ENCODE measurements at places on chromosomes 12 and 14. TPM values are rescaled to one million over a fixed set of nuclear protein-coding genes. Genes with fewer than 3 reads are reported as not detected.
A peak's percentile ranks its signal among the peaks of the same experiment; 100 is the strongest.

DNA sequence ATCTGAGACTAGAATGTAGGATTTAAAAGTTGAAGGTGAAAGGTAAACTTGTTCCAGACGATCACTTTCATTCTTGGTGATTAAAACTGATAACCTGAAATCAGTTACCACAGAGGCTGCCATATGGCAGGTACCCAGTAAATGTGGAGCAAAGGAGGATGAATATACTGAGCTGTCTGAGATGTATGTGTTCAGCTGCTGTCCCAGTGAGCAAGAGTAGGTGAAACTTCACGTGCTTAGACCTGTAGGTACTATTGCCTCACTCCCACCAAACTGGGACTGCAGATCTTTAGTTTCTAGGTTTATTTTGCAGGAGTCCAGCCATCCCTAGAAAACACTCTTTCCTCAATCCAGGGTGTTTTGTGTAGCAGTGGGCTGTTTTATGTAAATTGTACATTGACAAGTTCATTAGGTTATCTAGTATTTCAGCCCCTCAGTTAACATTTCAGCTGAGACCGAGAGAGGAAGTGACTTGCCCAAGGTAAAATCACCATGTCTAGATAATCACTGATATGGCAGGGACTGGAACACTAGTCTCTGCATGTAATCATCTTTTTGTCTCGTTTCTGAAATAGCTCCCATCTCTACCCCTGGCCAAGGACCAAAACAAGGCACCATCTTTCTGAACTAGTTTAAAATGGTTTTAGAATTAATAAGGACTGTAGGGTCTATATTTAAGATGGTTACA is 62.7 kb downstream of the ATG14 start:
- no peak for DNase-seq

Gene OTUB2
- total RNA-seq: 0.25 TPM

Gene TIMELESS
- 7.3 TPM for total RNA-seq

- no peak for DNase-seq
Measured at GRCh38 chr14:38716926-38717325, 386.1 kb downstream of the SEC23A start.

DNA sequence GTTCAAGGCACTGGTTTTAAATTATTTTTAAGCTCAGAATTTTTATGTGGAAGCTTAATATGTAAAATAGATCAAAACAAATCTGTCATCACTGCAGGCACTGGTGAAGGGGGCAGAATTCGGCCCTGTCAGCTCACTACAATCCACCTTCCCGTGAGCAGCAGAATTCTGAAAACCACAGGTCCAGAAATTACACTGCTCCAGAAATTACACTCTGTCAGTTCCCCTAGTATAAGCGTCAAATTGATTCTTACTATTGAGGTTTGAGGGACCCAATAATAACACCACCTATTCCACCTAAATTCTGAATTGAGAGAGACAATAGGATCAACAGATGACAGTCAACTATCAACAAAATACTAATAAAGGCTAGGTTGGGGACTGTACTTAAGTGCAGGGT is 245.5 kb downstream of the PHLDA1 start:
- no peak for DNase-seq

DNA sequence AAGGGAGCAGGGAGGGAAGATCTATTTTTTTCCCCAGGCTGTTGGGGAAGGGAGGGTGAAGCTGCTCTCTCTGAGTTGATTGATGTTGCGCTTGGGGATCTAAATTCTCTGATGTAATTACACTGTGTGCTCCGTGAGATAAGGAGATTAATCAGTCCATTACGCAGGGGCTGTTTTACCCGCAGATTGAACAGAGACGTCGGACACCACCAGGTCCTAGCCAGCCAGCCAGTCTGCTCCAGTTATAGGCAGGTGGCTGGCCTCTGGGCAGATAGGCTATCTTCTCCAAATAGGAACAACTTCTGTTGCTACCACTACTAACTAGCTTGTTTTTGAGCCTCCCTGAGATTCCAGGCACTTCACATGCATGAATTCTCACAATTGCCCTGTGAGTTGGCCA is 91.1 kb downstream of the SRRM4 start:
- DNase-seq: no peak

- no peak for DNase-seq
Measured at GRCh38 chr12:67450441-67450840, 181.3 kb downstream of the CAND1 start.

- no peak for DNase-seq
Measured at GRCh38 chr12:109951136-109951535, 45.0 kb downstream of the GIT2 start.

- DNase-seq: no peak
Measured at GRCh38 chr14:68395604-68396003, 397.3 kb downstream of the ZFP36L1 start.

- DNase-seq: no peak
Measured at GRCh38 chr12:11653215-11653753, 3.8 kb downstream of the ETV6 start.

GRCh38 chr14:92677087-92677668 is 71.2 kb downstream of the LGMN start:
- no peak for DNase-seq

Gene FLVCR2
- total RNA-seq: 5.4 TPM

DNA sequence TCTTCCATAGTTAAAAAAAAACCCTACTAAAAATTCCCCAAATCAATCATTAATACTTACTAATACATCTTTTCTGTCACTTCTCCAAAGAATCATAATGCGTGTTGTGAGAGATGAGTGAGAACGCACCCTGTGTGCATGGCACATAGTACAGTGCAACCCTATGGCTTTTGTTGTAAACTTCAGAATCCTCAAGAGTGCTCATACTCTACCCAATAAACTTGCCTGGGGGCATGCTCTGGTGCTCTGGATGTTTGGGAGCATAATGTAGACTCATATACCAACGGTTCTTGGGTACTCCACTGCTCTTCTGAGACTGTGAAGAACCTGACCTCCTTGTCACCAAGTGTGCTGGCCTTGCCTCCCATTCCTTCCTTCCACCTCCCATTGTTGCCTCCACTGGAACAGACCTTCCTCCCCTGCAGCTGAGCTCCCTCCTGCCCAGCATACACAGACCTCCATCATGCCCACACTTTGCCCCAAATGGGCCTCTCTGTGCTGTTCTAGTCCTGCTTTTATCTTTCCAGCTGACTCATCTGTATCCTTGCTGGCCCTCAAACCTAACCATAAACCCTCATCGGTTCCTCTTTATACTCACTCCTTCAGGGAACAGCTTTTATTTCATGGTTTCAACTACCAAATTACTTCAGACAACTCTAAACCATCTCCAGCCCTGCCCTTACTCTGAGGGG is 8.9 kb downstream of the DCP1B start:
- no peak for DNase-seq

DNA sequence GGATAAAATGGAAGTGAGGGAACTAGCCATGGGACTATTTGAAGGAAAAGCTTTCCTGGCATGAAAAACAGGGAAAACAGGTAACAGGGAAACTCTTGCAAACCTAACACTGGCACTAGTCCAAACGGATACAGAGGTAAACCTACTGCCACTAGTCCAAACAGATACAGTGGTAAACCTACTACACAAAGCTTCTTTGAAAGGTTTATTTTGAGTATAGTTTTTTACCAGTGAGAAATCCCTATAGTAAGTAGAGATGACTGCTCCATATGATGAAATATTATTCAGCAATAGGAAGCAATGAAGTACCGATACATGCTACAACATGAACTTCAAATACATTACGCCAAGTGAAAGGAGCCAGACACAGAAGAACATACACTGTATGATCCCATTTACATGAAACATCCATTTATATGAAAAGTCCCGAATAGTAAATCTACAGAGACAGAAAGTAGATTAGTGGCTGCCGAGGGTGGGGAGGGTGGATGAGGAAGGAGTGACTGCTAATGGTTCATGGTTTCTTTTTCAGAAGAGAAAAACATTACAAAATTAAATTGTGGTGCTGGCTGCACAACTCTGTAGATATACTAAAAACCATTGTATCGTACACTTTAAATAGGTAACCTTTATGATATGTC is 25.5 kb downstream of the SPTLC2 start:
- DNase-seq: no peak

- peak; percentile 29 for DNase-seq
Measured at GRCh38 chr12:76470028-76470939, 89.3 kb downstream of the OSBPL8 start.

Gene OASL
- total RNA-seq: 19.3 TPM

GRCh38 chr14:92464156-92464555 is 49.4 kb upstream of the RIN3 start:
- DNase-seq: no peak

DNA sequence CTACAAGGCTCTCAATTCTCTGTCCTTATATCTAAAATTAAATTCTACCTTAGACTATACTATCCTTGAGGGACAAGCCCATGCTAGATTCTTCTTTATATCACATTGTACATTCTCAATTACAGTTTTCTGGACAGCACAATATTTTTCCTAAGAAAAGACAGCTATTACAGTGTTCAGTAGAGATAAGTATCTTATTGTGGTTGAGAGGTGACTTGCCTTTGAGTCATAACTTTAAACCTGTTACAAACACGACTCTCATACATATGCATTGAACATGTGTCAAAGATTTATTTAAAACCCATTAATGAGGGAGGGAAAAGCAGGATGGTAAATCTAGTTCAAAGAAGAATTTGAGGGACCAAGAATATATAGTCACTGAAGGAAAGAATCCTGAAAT is 61.1 kb downstream of the TPH2 start:
- DNase-seq: no peak

DNA sequence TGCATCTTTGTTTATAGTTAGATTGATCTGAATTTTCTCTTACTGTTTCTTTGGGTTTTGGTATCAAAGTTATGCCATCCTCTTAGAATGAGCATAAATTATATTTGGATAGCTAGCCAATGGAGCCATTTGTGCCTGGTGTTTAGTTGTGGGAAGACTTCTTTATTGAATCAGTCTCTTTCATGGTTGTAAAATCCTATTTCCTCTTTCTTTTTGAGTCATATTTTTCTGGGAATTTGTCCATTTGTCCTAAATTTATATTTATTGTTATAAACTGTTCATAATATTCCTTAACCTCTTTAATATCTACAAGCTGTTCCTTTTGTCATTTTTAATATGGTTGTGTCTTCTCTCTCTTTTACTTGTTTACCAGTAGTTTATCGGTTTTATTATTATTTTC is 462.5 kb downstream of the AEBP2 start:
- no peak for DNase-seq

Gene NEUROD4
- total RNA-seq: not detected

GRCh38 chr14:32786886-32787285 is 151.8 kb upstream of the NPAS3 start:
- DNase-seq: no peak

Gene KIAA0586
- total RNA-seq: 34.3 TPM

Gene KRT71
- total RNA-seq: not detected

DNA sequence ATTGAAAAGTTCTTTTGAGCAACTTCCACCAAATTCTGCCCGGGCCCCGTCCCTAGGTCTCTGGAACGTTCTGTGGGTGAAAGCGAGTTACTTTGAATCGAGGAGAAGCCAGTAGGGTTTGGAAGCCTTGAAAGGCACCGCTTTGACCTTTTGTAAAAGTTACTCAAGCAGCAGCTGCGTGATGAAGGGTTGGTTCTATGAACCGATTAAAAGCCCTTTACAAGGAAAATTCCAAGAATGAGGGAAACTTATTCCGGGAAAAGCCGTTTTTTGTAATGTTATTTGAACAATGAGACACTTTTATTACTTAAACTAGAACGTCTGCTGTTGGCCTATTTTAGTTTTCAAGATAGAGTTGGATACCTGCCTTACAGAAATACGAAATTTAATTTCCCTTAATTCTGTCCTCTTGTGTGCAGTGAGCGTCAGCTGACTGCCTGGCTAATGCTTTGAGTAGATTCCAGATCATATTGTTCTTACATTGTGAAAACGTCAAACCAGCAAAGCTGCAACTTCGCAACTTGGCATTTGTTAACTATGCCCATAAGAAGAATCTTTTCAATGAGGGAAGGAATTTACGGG is 906 bp downstream of the LARP4 start:
- DNase-seq: no peak

Gene ZNF605
- 3.1 TPM for total RNA-seq

Gene LYZ
- total RNA-seq: 1.0 TPM

DNA sequence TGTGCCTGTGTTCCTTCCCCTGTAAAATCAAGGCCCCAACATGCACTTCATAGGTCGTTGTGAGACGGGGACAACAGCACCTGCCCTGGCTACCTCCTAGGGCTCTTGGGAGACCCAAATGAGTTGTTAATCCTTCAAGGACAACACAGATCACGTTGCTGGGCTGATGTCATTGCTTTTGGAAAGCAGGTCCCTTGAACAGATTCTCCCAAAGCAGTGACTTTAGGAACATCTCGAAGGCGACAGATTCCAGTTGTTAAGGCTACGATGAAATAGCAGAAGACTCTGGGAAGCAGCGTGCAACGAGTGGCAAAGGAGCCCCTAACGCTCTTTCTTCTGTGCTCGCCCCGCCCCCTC is 26.2 kb upstream of the MAP1LC3B2 start:
- no peak for DNase-seq
